ENCODE measurements at places on chromosomes 5 and 9. TPM values are rescaled to one million over a fixed set of nuclear protein-coding genes. Genes with fewer than 3 reads are reported as not detected.

PCDHGB1 gene
- total RNA-seq: 3.3 TPM

DNA sequence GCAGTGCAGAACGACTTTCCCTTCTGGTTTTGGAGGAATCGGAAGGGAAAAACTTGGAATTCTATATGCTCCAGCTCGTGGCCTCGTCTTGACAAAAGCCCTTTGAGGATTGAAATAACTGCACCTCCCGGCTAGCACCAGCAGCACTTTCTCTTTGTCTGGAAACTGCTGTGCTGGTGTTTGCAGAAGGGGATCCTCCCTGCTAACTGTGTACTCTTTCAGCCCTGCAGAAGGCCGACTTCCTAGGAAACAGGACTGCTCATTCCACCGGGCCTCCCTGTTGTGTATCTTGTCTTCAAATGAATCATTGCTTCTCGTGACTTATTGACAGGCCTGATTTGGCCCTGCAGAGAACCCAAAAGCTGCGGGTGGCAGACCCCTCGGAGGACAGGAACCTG, 23.6 kb downstream of the STC2 start:
- DNase-seq: no peak
- no peak overlapping the region for H3K4me3 ChIP-seq
- no peak overlapping the region for H3K27ac ChIP-seq
- H3K36me3 ChIP-seq: no peaks in the 10 kb centered on the region
- no peaks in the 10 kb centered on the region for H3K27me3 ChIP-seq
- H3K4me1 ChIP-seq: peaks cover 16% of the 10 kb centered on the region

DNA sequence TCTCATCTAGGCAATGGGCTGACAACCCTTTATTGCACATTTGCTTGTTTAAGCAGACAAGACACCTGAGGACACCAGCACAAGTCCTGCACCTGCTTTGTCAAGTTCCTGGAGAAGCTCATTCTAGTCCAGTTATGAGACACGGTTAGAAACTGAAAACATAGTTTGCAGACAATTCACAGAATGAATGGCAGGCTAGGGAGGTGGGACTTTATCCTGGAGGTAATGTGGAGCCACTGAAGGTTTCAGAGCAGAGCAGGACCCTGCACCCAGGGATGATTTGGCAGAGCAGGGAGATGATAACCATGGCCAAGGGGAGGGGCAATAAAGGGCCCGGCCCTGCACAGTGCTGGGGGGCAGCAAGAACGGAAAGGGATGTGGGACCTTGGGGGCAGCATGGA, 50.7 kb upstream of the SLC25A51 start:
- no peaks in the 10 kb centered on the region for H3K27me3 ChIP-seq
- no peak overlapping the region for H3K4me3 ChIP-seq
- peaks cover 26% of the 10 kb centered on the region for H3K4me1 ChIP-seq

- H3K4me3 ChIP-seq: no peak overlapping the region
- peaks cover 33% of the 10 kb centered on the region for H3K4me1 ChIP-seq
- DNase-seq: peak; percentile 87
- no peaks in the 10 kb centered on the region for H3K27me3 ChIP-seq
Measured at GRCh38 chr9:21684831-21685362, 117.5 kb upstream of the MTAP start.

GRCh38 chr5:148965511-148966265, 97.2 kb downstream of the SH3TC2 start:
- no peaks in the 10 kb centered on the region for H3K27me3 ChIP-seq
- H3K27ac ChIP-seq: peak overlapping the region; percentile 33
- H3K4me1 ChIP-seq: peaks cover 13% of the 10 kb centered on the region
- peak; percentile 97 for DNase-seq
- H3K4me3 ChIP-seq: no peak overlapping the region
